ENCODE measurements at places on chromosomes 4 and X. TPM values are rescaled to one million over a fixed set of nuclear protein-coding genes. Genes with fewer than 3 reads are reported as not detected.

- no peaks in the 10 kb centered on the region for H3K36me3 ChIP-seq
- no peaks in the 10 kb centered on the region for H3K27me3 ChIP-seq
- DNase-seq = no peak
- H3K4me1 ChIP-seq = no peaks in the 10 kb centered on the region
- no peak overlapping the region for H3K4me3 ChIP-seq
Observed at GRCh38 chr4:180923486-180923885, 1319.7 kb upstream of the TENM3 start.

DNA sequence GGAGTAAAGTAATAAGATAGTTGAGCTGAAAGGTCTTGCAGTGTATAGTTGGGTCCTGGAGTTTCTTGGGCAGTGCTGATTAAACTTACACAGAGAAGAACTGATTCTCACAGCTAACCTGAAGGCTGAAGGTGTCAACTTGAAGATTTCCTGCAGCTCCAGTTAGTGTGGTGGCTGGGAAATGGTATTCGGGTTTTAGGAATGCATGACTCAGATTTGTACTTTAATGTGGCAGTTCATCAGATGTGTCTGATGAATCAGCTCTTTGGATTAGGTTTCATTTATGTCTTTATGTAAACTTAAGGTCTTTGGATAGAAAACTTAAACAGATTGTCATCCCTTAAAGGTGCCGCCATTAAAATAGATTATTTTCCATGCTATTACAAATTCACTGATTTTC lies 200.0 kb downstream of the IL1RAPL1 start:
- no peak overlapping the region for H3K4me3 ChIP-seq
- H3K36me3 ChIP-seq = no peaks in the 10 kb centered on the region
- DNase-seq = no peak
- no peak overlapping the region for H3K27ac ChIP-seq

DNA sequence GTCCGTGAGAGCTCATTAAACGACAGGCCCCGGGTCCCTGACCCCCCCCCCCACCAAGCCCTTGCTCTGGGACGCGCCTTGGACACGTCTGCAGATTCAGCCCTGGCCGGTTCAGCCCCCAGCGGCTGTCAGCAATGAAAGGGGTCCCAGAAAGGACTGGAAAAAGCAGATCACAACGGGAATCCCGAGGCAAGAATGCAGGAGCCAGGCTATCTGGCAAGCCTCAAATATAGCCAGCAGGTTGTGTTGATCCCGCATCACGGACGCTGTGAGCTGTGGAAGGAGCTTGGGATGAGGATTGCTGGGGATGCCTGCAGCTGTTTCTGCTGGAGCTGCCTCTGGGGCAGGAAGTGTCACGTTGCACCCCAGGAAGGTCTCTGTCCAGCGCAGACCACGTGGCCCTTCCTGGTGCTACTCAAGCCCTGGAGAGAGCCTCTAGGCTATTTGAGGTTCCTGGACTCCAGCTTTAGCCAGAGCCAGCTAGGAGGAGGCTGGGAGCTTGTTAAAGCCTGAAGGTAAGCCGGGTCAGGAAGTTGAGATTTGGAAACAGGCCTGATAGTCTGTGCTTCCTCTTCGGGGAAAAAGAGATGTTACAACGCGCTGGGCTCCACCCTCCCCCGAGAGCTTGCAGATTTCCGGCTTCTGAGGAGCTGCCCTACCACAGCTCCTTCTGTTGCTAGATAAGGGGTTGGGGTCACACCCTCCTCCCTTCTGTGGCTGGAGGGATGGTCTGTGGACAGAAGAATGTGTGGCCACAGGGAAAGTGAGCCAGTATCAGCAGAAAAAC lies 19.3 kb upstream of the CSF2RA start:
- no peaks in the 10 kb centered on the region for H3K36me3 ChIP-seq
- no peak for DNase-seq
- no peak overlapping the region for H3K4me3 ChIP-seq
- H3K27me3 ChIP-seq = peaks cover 5% of the 10 kb centered on the region

DNA sequence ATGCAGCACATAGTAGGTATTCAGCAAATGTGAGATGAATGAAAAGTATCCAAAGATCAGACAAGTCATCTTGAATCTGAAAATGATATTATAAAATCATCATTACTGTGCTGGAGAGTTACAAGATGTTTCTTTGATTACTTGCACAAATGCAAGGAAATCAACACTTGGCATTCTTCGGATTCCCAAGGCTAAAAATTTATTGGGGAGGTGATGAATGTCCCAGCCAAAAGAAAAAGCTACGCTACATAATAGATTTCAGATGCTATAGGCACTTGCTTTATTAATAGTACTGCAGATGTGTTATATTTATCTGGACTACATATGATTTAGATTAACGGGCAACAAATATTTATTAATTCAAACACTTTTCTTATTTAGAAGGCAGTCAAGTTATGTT lies 286.7 kb upstream of the TENM3 start:
- no peak for DNase-seq
- no peaks in the 10 kb centered on the region for H3K36me3 ChIP-seq
- H3K27ac ChIP-seq = no peak overlapping the region
- no peaks in the 10 kb centered on the region for H3K27me3 ChIP-seq
- no peak overlapping the region for H3K4me3 ChIP-seq

DNA sequence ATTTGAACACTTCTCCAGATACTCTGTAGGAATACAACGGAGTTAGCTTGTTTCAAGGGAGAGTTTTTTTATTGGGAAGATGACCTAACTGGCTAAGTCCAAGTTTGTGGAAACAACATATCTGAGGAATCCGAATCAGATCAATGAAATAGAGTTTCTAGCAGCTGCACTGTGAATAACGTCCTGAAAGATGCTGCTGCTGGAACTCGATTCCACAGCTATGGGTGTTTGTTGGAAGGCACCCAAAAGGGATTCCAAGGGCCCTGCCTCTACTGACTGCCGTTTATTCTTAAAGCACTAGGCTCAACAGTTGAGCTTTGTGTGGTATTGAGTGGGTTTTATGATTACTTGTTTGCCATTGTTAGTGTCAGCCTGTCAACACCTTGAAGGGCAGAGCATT lies 6.6 kb upstream of the GBA3 start:
- no peak overlapping the region for H3K27ac ChIP-seq
- no peak for DNase-seq
- no peaks in the 10 kb centered on the region for H3K27me3 ChIP-seq
- no peak overlapping the region for H3K4me3 ChIP-seq
- no peaks in the 10 kb centered on the region for H3K4me1 ChIP-seq

DNA sequence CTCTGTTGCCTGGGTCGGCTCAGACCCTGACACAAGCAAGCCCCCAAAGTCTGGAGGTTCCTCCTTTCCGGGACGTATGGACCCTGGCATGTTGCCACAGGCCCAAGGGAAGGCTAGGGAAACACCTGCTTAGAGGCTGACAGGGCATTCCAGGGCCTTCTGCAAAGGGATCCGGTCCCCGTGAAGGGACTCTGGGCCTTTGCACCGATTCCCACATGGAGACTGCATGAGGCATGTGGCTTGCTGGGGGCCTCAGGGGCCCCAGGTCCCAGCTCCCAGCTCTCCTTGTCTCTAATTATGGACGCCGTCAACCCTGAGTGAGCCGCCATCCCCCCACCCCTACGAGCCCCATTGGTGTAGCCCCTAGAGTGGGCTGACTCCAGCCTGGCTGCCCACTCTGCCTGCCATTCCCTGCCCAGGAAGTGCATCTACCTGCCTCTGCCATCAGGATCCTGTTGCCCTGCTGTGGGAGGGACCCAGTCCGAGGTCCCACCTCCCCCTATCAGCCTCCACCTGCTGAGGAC lies 4.2 kb upstream of the RGS12 start:
- H3K4me1 ChIP-seq = peaks cover 7% of the 10 kb centered on the region
- H3K4me3 ChIP-seq = no peak overlapping the region
- H3K27ac ChIP-seq = no peak overlapping the region
- DNase-seq = no peak
- H3K27me3 ChIP-seq = no peaks in the 10 kb centered on the region

GRCh38 chr4:11469650-11470437 lies 41.1 kb upstream of the HS3ST1 start:
- H3K4me3 ChIP-seq = no peak overlapping the region
- H3K36me3 ChIP-seq = no peaks in the 10 kb centered on the region
- DNase-seq = no peak
- no peaks in the 10 kb centered on the region for H3K4me1 ChIP-seq

DNA sequence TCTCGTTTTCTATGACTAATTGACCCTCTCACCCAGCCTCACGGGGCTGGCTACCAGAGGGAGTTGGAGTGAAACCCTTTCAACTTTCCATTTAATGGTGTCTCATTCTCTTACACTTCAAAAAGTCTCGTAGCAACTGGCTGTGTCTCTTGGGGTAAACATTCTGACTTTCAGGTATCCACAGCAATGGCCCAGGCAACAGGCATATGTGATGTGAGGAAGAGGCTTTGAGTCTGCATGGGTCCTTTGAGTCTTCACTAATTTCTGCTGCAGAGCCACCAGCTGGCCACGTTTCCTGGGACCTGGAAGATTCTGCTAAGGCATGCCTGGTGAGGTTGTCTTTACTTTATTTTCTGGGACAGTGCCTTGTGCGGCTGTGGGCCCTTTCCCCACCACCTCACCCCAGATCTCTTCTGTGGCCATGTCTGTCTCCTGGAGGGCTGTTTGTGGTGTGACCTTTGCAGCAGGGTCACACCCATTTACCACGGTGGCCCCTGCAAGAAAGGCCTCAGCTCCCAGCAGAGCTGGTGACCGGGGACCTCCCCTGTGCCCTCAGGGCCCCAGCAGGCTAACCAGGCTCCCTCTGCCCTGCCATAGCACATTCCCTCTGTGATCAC lies 112.5 kb upstream of the FRG1 start:
- H3K4me1 ChIP-seq = no peaks in the 10 kb centered on the region
- H3K27ac ChIP-seq = no peak overlapping the region
- no peaks in the 10 kb centered on the region for H3K36me3 ChIP-seq

DNA sequence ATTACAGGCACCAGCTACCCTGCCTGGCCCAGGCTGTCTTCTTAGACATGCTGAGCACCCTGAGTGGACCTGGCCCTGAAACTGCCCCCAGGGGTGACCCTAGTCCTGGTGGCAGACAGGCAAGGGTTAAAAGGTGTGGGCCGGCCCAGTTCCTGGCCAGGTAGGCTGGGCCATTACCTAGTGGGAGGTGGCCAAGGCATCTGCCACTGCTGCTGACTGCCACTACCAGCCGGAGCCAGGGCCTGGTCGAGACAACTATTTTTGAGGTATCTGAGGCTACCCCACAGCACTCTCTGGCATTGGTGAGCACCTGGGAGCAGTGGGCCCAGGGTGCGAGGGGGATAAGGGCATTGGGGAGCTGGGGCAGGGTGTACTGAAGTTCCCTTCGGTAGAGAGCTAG lies at the start of gene CCDC120:
TSS of gene CCDC120 (plus strand) at position 206 of the 400 bp plus-strand sequence. CDS start 3,043 bp downstream, outside the sequence.
- no peak within 1 kb of the TSS for H3K4me3 ChIP-seq
- DNase-seq = peak; percentile 61
- no peaks in the 10 kb centered on the region for H3K36me3 ChIP-seq
- H3K4me1 ChIP-seq = no peaks in the 10 kb centered on the region
- H3K27ac ChIP-seq = peak within 1 kb of the TSS; percentile 71
- no peaks in the 10 kb centered on the region for H3K27me3 ChIP-seq

DNA sequence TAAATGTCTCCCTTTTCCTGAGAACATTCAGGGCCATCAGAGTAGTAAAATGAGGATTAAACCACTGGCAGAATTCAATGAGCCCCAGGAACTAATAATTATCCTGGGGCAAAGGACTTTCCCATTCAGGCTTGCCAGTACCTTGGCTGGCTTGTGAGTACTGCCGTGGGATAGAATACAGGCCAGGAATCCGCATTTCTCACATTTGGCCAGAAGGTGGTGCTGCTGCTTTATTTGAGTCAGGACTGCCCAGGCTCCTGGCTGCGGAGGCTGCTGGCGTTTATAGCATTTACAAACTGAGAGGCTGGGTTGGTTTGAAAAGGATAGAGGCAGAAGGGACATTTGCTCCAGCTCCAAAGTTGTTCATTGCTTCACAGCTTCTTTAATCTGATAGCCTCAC lies 91.4 kb downstream of the RTL9 start:
- no peaks in the 10 kb centered on the region for H3K4me1 ChIP-seq
- H3K4me3 ChIP-seq = no peak overlapping the region
- DNase-seq = peak; percentile 86
- H3K27ac ChIP-seq = no peak overlapping the region

- no peak overlapping the region for H3K27ac ChIP-seq
- no peaks in the 10 kb centered on the region for H3K27me3 ChIP-seq
Observed at GRCh38 chr4:90449626-90450025, 322.4 kb downstream of the CCSER1 start.

DNA sequence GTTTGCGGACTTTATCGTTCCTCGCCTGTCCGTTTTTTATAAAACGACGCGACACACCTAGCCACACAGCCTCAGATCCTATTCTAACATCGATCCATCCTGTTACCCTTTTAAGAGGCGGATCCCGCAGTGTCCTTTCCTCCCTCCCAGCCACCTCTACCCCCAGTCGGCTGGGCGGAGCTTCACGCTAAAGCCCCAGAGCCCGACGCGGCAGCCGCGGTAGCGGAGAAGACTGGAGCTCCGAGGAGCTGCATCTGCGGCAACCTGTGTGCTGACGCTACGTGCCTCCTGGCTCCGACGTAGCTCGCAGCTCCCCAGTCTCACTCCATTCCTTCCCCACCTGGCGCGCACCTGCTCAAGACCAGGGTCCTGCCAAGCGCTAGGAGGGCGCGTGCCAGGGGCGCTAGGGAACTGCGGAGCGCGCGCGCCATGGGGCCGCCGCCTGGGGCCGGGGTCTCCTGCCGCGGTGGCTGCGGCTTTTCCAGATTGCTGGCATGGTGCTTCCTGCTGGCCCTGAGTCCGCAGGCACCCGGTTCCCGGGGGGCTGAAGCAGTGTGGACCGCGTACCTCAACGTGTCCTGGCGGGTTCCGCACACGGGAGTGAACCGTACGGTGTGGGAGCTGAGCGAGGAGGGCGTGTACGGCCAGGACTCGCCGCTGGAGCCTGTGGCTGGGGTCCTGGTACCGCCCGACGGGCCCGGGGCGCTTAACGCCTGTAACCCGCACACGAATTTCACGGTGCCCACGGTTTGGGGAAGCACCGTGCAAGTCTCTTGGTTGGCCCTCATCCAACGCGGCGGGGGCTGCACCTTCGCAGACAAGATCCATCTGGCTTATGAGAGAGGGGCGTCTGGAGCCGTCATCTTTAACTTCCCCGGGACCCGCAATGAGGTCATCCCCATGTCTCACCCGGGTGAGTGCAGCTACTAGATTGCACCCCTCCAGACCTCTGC lies at the start of gene RNF128:
TSS of gene RNF128 (plus strand) at position 217 of the 953 bp plus-strand sequence. CDS start at position 430, 213 bp downstream.
- H3K27ac ChIP-seq = peak within 1 kb of the TSS; percentile 81
- no peaks in the 10 kb centered on the region for H3K36me3 ChIP-seq
- DNase-seq = peak; percentile 90
- no peaks in the 10 kb centered on the region for H3K27me3 ChIP-seq
- H3K4me1 ChIP-seq = no peaks in the 10 kb centered on the region
- H3K4me3 ChIP-seq = peak within 1 kb of the TSS; percentile 49

GRCh38 chr4:8848507-8849265 lies 23.0 kb downstream of the HMX1 start:
- no peaks in the 10 kb centered on the region for H3K36me3 ChIP-seq
- no peak overlapping the region for H3K4me3 ChIP-seq
- H3K27me3 ChIP-seq = peaks cover 13% of the 10 kb centered on the region
- no peak overlapping the region for H3K27ac ChIP-seq
- H3K4me1 ChIP-seq = no peaks in the 10 kb centered on the region

PPEF2 gene
- total RNA-seq = not detected

SLC34A2 gene
- 21.1 TPM for total RNA-seq

MYOZ2 gene
- 0.06 TPM for total RNA-seq

SLAIN2 gene
- total RNA-seq = 34.3 TPM

TMEM31 gene
- not detected for total RNA-seq

IL2 gene
- total RNA-seq = not detected

PLXNA3 gene
- total RNA-seq = 25.6 TPM

ARX gene
- total RNA-seq = 0.67 TPM

CSAG3 gene
- not detected for total RNA-seq

DCAF8L2 gene
- not detected for total RNA-seq

SPIN3 gene
- 6.1 TPM for total RNA-seq

CABS1 gene
- total RNA-seq = not detected

FMR1NB gene
- total RNA-seq = not detected

FRAS1 gene
- total RNA-seq = 15.0 TPM
